ENCODE measurements at places on chromosomes 11 and 22. TPM values are rescaled to one million over a fixed set of nuclear protein-coding genes. Genes with fewer than 3 reads are reported as not detected.

MYO7A gene
- 6.3 TPM for total RNA-seq

C11orf86 gene
- not detected for total RNA-seq

IGLL1 gene
- total RNA-seq: not detected

KLHDC7B gene
- not detected for total RNA-seq

DKK3 gene
- 56.4 TPM for total RNA-seq

Measured in skeletal muscle tissue (tissue), 5 donors.